ENCODE measurements at places on chromosomes 5 and 9.
A peak's percentile ranks its signal among the peaks of the same experiment; 100 is the strongest.

GRCh38 chr5:94751460-94751859 lies 133.0 kb downstream of the SLF1 start:
- no peak for DNase-seq

DNA sequence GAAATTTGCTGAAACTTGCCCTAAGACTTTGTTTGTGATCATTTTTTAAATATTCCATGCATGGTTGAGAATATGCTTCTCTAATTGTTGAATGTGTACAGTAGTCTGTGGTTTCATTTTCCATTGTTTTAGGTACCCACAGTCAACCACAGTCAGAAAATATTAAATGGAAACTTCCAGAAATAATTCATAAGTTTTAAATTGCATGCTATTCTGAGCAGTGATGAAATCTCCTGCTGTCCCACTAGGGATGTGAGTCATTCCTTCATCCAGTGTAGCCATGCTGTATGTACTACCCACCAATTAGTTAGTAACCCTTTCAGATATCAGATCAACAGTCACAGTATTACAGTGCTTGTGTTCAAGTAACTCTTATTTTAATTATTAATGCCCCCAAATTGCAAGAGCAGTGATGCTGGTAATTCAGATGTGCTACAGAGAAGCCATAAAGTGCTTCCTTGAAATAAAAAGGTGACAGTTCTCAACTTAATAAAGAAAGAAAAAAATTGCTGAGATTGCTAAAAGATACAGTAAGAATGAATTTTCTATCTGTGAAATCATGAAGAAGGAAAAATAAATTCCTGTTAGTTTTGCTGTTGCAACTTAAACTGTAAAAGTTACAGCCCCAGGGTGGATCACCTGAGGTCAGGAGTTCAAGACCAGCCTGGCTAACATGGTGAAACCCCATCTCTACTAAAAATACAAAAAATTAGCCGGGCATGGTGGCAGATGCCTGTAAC lies 79.9 kb upstream of the FBXL17 start:
- DNase-seq = no peak

DNA sequence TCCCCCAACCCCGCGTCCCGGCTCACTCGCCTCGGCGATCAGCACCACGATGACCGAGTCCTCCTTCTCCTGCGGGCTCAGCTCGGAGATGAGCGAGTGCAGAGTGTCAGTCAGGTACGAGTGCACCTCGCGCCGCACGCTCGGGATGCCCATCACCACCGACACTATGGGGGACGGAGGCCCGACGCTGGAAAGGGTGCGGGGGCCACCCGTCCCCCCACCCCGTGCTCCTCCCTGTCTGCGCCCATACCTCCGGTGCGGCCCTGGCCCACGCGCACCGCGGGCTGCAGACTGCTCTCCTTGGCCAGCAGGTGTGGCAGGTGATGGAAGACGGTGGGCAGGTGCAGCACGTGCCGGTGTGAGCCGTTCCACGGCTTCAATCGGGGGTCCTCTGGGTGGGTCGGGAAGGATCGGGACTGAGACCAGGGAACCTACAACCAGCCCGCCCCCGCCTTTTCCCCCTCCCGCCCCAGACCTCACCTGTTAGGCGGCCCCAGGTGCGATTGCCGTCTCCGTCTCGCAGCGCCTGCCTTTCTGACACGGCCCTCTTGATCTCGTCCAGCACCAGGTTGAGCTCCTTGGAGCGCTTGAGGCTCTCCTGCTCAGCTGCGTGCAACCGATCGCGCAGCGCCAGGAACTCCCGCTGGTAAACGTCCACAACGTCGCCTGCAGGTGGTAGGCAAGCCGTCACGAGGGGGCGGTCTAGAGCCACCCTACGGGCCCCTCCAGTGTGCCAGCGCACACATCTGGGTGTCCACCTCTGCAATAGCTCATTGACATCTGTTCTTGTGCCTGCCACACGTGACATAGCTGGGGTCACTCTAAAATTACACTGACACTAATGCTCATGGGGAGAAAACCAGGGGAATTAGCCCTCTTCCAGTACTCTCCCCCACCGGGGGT lies 5.1 kb downstream of the MGAT4B start:
- peak; percentile 52 for DNase-seq

DNA sequence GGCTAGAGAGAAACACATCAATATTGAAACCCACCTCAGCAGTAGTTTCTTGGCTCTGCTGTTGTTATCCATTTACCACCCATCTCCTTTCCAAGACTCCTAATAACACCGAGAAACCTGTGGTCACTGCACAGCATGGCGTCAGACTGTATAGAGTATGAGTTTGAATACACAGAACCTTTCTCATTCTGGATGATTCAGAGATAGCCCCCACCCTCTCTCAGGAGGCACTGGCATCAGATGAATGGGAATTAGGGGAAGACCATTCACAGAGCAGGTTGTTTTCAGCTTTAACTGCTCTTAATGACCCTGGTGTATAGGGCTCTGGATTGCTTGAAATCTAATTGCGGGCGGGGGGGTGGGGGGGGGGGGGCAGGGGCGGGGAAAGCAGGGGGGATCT lies 86.7 kb downstream of the GPR21 start:
- no peak for DNase-seq

DNA sequence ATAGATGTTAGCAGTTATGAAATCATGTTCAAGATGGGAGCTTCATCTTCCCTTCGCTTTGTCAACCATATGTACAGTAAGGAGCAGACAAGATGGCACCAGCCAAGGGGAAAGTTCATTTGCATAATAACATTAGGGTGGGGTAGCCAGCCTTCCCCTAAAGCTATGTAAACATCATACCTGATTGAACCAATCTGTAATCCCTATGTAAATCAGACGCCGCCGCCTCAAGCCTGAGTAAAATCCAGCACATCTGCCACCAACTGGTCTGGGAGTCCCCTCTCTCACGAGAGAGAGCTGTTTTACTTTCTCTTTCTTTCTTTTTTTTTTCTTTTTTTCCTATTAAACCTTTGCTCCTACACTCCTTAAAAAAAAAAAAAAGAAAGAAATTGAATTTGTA lies 30.8 kb upstream of the REEP2 start:
- DNase-seq = no peak

All from NCI-H1694 (cell line).